Activated CD8-positive, alpha-beta memory T cell treated with anti-CD3 and anti-CD28 coated beads for 36 hours (primary cell): ENCODE measurements at places on chromosomes 2 and 18. TPM values are rescaled to one million over a fixed set of nuclear protein-coding genes. Genes with fewer than 3 reads are reported as not detected.

RBM44 gene
- total RNA-seq = 0.25 TPM

POTEJ gene
- not detected for total RNA-seq

ANKRD30BL gene
- total RNA-seq = not detected

LIMS4 gene
- total RNA-seq = 0.78 TPM

EVX2 gene
- total RNA-seq = not detected

M1AP gene
- total RNA-seq = not detected
